ENCODE measurements at places on chromosomes 2 and 18.

DNA sequence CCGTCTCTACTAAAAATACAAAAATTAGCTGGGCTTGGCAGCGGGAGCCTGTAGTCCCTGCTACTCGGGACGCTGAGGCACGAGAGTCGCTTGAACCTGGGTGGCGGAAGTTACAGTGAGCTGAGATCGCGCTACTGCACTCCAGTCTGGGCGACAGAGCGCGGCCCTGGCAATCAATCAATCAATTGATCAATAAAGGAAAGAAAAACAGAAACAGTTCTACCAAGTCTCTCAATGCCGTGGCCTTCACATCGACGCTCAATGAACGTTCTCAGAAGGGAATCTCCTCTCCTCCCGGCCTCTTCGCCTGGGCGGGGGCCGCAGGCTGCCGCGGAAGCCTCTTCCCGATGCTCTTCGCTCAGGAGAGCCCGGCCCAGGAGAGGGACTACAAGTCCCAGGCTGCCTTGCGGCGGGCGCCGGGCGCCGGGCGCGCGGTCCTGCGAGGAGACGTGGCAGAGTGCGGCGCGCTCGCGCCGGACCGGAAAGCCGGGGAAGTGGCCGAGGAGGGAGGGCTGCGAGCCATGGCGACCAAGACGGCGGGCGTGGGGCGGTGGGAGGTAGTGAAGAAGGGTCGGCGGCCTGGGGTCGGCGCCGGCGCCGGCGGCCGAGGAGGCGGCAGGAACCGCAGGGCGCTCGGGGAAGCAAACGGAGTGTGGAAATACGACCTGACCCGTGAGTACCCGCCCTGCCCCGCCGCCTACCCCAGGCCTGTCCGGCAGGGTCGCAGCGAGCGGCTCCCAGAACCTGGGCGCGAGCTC is at the start of gene TMEM214:
TSS of gene TMEM214 (plus strand) at position 471 of the 758 bp plus-strand sequence. CDS start at position 522, 51 bp downstream.
- no peak for DNase-seq

GRCh38 chr2:236735825-236736238 is 166.2 kb downstream of the ACKR3 start:
- DNase-seq, result no peak

GRCh38 chr2:38442643-38443541 is 65.8 kb upstream of the ATL2 start:
- DNase-seq, result no peak

GRCh38 chr18:39033312-39033711 is 1467.7 kb upstream of the CELF4 start:
- DNase-seq, result no peak

DNA sequence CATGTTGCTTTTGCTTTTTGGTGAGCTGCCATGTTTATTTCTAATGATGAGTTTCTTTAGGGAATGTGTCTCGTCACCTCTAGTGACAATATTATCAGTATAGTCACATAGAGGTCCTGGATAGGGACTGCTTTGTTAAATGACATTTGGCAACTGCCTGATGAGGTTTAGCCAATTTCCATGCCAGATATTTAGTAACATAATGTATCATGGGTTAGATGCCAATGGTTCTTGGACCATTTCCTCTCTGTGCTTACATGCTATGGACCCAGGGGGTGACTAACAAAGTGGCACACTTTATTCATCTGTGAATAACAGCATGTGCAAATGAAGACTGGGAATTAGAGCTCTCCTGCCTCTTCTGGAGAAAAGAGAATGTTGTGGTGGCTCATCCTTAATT is 56.2 kb upstream of the RAB27B start:
- no peak for DNase-seq

DNA sequence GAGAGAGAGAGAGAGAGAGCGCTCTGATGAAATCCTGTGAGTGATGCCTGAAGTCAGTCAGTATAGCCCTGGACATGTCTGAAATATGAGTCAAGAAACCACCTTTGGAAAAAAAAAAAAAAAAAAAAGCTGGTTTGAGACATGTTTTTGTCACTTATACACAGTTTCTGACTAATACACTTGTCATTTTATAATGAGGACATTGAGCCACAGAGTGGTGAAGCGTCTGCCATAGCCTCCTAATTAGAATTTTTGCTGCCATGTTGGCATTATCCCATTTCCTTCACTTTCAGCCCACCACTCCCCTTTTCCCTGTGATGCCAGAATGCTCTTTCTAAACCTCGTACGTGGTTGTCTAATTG is 15.7 kb upstream of the MYO3B start:
- no peak for DNase-seq

DNA sequence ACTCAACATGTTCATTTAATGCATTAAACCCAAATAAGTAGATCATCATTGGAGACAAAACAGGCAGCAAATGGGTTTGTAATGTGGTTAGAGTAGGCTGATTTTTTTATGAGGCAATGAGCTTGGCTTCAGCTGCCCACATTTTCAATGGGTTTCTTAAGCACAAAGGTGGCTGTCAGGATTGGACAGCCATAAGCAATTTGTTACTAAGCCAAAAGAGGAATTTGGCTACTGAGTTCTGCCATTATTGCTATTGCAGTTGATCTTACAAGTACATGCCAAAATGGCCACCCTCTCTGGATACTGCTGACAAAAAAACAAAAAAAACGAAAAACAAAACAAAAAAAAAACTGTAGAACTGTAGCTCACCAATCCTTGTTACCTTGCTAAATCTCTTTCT is 1348.0 kb upstream of the PIK3C3 start:
- no peak for DNase-seq

- DNase-seq, result no peak
These were observed 32.4 kb downstream of the ORC2 start for GRCh38 chr2:200930947-200931626.

- DNase-seq, result no peak
These were observed 4.6 kb upstream of the UGP2 start for GRCh38 chr2:63837036-63837594.

GRCh38 chr2:40625849-40626248 is 174.0 kb upstream of the SLC8A1 start:
- DNase-seq, result no peak

GRCh38 chr2:19224011-19224410 is 134.4 kb downstream of the OSR1 start:
- DNase-seq, result no peak

DNA sequence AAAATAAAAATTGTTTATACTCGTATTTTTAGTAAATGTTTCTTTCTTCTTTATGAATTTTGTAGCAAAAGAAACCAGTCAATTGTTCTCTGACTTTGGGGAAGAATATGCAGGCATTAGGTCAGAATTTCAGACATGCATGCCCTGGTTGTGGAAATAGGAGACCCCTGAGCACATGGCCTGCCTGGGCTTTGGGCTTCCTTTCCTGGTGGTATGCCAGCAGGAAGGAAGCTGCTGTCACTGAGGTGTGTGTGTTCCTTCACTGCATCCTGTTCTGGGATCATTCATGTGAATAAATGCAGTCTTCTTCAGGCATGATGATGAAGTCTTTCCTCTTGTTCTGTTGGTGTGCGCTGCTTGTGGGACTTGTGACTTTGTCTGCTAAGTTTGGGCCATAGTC is 920.2 kb upstream of the VRK2 start:
- DNase-seq, result no peak

DNA sequence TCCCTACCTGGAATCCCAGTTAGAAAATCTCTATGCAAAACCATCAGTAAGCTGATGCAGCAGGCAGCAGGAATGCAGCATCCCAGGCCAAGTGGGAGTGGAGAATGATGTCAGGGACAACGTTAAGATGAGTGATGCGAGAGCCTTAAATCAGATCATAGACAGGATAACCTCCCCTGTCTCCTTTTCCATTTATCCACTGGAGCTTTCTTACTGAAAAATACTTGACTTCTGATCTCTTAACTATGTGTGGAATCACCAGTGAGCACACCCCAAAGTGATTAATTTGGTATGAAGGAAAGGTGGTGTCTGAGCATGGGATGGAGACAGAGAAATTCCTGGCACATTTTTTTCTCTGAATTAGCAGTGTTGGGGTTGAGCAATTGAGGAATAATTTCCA is 98.0 kb downstream of the RND3 start:
- DNase-seq, result no peak

DNA sequence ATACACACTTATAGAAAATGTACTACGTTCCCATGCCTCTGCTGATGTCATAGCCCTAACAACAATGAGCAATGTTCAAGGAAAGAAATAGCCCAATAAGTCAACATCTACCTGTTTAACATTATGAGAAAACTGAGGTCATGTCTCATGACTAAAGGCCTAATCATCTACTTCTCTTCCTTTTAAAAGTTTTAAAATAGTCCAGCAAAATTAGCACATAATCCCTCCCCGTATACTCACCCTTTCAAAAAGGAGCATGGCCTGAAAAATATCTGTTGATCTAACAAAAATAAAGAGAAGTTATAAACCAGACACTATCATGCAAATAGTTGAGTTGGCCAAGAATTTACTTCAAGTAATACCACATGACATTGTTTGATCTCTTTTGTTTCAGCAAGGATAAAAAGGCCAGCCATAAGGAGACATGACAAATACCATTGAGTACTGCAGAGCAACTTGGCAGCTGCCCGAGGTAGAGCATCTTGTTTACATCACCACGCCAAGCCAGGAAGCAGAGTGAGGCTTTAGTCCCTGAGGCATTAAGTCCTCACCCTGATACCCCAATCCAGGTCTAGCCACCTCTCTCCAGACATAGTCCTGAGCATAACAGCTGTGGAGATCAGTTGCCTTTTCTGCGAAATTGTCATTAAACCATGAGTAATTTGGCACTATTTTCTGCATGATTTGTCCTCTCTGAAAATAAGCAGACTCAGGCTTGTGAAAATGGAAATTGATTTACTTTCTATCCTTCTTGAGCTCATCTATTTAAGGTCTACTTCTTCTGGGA is 137.4 kb upstream of the ETAA1 start:
- no peak for DNase-seq

DNA sequence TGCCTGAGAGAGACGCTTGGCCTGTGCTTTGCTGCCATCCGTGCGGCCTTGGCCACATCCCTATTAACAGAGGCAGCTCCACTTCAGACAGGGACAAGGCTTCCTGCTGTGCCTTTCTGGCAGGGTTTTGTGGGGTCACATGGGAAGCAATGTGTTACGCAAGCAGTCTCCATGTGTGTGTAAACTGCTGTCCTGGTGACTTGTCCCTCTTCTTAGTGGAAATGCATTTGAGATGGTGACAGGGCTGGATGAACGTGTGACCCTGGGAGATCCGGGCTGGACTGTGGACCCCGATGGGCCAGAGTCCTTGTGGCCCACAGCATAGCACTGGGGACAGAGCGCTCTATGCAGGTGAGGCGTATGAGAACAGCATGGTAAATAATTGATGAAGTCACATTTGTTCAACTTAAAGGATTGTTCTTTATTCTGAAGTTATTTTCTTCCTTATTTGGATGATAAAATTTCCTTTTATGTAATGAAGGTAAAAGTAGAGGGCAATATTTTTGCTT is 23.2 kb downstream of the ASB1 start:
- no peak for DNase-seq

GRCh38 chr2:138827426-138828054 is 47.4 kb upstream of the NXPH2 start:
- DNase-seq, result no peak

GRCh38 chr2:226683944-226684562 is 115.6 kb downstream of the IRS1 start:
- DNase-seq, result no peak

- DNase-seq, result no peak
These were observed 24.1 kb downstream of the ELP2 start for GRCh38 chr18:36153771-36154170.

DNA sequence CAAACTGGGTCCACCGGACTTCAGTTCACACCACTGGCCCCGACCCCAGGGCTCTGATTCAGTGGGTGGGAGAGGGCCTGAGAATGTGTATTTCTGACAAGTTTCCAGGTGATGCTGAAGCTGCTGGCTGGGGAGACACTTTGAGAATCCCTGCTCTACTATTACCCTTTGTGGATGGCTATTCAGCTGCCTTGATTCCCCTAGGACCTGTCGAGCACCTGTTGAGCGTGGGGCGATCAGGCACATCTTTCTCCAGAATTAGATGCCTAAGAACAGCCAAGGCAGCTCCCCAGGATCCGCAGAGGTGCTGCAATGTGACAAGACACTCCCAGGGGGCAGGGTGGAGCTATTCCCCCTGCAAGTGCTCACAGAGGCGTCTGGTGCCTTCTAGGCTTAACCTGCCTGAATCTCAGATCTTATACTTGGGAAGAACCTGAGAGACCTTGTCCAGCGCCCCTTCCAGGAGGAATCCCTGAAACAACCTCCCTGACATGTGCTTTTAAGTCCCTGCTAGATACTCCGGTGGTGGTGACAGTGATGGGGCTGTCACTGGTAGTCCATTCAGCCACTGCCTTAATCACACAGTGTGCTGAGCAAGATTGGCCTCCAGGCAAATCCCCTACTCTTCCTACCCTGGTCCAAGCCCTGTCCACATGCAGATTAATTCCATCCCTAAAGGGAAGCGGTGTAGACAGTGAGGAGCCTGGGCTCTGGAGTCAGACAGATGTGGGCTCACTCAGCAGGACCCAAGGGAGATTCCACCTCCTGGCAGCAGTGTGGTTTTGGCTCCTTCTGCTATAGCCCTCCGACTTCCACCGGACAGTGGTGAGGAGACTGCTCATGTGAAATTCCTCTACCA is 43.4 kb upstream of the OTOF start:
- no peak for DNase-seq

GRCh38 chr2:169741-170140 is 94.1 kb downstream of the SH3YL1 start:
- DNase-seq, result no peak

- DNase-seq, result no peak
These were observed 18.8 kb downstream of the COA5 start for GRCh38 chr2:98589489-98589888.

- DNase-seq, result no peak
These were observed 102.8 kb upstream of the SALL3 start for GRCh38 chr18:78876868-78877267.

GRCh38 chr18:5948237-5948636 is 52.9 kb upstream of the TMEM200C start:
- no peak for DNase-seq

DNA sequence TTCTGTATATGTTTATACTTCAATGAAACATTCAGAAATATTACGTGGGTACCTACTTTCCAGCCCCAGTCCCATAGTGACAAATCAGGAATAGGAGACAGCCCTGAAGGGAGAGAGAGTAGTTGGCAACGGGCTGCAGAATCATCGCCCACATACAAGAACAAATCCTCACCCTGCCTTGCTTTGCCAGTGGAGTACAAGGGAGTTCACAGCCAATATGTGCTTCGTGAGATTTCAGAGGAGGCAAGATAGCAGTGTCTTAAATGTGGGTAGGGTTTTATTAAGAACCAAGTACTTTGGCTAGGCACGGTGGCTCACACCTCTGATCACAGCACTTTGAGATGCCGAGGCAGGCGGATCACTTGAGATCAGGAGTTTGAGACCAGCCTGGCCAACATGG is 40.3 kb upstream of the PKDCC start:
- DNase-seq, result no peak

Measured in stimulated activated CD4-positive, alpha-beta T cell treated with anti-CD3 and anti-CD28 coated beads, Interleukin-1b, Interleukin-23, amount 100 ng/mL, for 1 hour (primary cell).